ENCODE measurements at places on chromosomes 13 and 19.
A peak's percentile ranks its signal among the peaks of the same experiment; 100 is the strongest.

GRCh38 chr19:11792942-11793341 is 5.4 kb upstream of the ZNF491 start:
- no peak for DNase-seq

GRCh38 chr19:48308631-48309586 is 16.4 kb upstream of the EMP3 start:
- peak; percentile 51 for DNase-seq

DNA sequence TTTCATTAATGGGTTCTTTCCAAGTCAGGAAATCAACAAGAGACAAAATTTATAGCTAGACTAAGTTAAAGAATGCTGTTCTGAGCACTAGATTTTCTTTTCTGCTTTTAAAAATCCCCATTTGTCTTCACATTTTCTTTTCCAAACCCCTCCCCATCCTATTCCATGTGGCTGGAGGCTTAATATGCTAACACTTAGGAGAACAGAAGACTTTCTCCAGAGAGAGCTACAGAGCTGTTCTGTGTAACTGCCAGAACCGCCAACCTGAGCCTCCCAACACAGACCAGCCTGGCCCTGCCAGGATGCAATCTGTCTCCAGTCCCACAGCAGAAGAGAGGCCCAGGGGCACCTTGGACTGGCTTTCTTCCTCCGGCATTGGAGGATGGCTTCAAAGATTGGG is 264.1 kb downstream of the NDFIP2 start:
- no peak for DNase-seq

- DNase-seq, result no peak
These were observed 310.3 kb downstream of the KLF5 start for GRCh38 chr13:73369095-73369494.

- no peak for DNase-seq
These were observed 26.7 kb upstream of the C19orf12 start for GRCh38 chr19:29741776-29742175.
